ENCODE measurements at places on chromosomes 6 and 20.
A peak's percentile ranks its signal among the peaks of the same experiment; 100 is the strongest.

GRCh38 chr6:69456086-69456485 is 340.7 kb downstream of the LMBRD1 start:
- no peak for DNase-seq

DNA sequence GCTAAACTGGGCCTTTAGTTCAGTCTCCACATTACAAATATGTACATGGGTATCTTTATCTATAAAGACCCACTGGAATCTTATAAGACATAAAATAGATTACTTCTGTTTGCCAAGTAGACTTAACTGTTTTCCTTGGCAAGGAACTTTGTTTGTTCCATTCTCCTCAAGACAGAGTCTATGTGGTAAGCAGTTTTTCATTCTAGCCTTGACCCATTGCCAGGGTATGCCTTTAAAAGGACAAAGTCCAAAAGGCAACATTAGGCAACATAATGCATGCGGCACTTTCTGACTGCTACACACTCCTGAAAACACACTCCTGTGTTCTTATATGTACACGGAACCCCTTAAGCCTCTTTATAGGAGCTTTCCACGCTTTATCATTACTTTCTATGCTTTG is 20.4 kb downstream of the VNN1 start:
- no peak for DNase-seq

DNA sequence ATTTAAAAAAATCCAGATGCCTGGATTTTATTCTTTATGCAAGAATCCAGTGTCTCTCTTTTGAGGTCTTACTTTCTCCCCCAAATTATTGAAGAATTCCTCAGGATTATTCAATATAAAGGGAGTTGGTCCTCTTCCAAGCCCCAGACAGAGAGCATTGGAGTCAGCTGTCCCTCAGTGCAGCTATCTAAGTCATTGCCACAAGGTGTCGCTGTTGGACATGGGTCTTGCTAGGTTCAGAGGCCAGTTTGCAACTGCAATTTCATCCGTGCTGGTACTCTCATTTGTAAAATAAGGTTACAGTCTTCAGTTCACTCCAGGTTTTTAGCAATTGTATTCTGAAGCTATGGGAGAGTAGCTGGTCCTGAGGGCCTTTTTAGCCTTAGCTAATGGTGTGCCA is 27.8 kb downstream of the CCN2 start:
- DNase-seq: peak; percentile 23

DNA sequence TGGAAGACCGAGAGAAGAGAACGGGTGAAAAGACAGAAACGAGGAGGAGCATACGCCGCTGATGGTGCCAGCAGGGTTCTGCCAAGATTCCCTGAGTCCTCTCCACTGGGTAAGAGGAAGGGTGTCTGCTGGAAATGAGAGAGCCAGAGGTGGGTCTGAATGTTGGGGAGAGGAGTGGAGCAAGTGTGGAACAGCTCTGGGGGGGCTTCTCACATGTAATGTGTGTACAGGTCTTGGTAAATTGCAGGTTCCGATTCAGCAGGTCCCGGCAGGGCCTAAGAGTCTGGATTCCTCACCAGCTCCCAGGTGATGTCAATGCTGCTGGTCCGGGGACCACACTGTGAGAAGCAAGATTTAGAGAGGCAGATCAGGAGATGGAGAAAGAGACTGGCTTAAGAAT is 1.5 kb upstream of the EBF4 start:
- DNase-seq: no peak

- no peak for DNase-seq
These were observed 783 bp downstream of the LRRC73 start for GRCh38 chr6:43509142-43509983.

GRCh38 chr6:124551711-124552233 is 410.5 kb upstream of the RNF217 start:
- no peak for DNase-seq

- DNase-seq: no peak
These were observed 45.2 kb upstream of the BCLAF1 start for GRCh38 chr6:136334853-136335252.

DNA sequence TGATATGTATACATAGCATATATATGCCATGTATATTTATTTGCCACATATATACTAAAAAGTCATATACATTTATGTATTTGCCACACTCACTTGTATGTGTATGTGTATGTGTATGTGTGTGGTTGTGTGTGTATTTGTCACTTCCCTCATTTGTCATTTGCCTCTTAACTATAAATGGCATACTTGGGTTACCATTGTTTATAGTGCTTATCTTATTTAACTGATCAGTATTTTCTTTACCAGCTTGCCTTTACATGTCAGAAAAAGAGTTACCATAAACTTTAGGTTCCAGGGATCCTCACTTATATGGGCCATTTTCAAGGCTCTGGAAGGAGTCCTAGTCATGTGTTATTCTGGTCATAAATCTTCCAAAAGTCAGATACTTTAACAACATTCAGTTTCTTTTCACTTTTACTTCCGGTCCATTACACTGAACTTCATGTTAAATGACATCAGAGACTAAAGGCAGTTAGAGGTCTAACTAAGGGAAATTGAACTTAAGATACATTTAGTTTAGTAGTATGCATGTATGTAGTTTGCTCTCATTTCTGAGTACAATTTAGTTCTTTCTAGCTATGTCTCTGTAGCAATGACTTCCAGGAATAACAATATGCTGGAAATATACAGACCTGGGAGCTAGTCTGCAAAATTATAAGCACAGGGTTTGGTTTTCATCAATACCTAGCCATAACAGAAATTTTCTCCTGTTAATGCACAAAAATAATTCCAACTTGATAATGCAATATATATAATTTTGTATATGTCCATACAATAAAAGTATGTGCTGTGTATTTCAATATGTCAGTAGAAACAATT is 33.7 kb upstream of the HIVEP1 start:
- DNase-seq: peak; percentile 25

DNA sequence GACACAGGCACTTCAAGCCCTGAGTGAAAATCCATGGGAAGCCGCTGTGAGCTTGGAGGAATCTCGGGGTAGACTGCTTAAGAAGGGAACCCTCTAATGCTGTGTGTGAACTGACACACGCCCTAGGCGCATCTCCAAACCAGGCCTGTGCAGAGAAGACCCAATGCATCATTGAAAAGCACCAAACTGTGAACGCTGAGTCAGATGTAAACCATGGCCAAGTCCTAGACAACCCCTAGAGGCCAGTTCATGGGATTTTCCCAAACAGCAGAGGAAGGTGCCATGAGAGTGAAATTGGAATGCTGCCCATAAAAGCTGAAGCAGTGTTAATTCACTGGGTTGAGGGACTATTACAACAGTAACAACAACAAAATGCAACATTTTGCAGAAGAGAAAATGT is 296.5 kb downstream of the SMOC2 start:
- DNase-seq: no peak

DNA sequence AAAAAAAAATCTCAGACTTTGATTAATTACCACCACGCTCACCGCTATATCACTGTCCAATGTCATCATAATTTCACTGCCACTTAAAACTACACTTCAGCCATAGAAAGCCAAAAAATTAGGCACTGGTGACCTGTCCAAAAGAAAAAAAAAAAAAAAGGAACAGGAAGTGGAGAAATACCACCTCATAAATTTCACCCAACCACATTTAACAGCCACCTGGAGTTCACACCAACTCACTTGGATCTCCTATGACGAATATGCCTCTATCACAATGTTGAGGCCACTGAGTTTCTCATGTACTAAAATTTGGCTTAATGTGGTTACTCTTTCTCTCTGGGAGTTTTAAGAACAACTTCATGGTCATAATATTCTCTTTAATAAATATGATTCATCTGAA is 237.5 kb upstream of the RSPO3 start:
- no peak for DNase-seq

DNA sequence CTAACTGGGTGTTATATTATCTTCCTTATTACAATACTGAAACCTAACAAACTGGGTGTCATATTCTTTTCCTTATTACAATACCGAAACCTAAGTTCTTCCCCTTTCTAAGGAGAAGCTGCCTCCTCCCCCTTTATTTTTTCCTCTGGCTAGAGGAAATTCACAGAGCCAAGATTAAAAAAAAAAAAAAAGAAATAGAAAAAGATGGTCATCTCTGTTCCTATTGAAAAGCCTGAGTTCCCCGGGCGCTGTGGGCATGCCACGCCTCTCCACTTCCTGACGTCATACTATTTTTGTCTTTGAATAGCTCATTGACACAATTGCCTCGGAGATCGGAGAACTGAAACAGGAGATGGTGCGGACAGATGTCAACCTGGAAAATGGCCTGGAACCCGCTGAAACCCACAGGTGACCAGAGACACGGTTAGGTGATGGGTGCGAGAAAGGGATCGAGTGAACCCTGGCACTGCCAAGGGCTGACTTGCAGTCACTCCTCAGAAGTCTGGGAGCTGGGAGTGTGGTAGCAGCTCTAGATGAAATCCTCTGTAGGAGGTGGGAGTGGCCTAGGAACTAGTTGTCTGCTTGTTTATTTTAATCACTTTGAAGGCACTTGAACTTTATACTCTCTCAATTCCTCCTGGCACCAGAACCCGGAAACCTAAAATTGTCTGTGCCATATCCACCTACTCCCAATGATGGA is 82.2 kb upstream of the NAA20 start:
- DNase-seq: peak; percentile 51

GRCh38 chr6:154441995-154442310 is 68.5 kb downstream of the CNKSR3 start:
- DNase-seq: no peak

- DNase-seq: no peak
These were observed 255.8 kb upstream of the SASH1 start for GRCh38 chr6:148086843-148087242.

- DNase-seq: no peak
These were observed 4.6 kb upstream of the CGA start for GRCh38 chr6:87099472-87099871.

GRCh38 chr6:82836022-82836575 is 229.5 kb downstream of the UBE3D start:
- no peak for DNase-seq

DNA sequence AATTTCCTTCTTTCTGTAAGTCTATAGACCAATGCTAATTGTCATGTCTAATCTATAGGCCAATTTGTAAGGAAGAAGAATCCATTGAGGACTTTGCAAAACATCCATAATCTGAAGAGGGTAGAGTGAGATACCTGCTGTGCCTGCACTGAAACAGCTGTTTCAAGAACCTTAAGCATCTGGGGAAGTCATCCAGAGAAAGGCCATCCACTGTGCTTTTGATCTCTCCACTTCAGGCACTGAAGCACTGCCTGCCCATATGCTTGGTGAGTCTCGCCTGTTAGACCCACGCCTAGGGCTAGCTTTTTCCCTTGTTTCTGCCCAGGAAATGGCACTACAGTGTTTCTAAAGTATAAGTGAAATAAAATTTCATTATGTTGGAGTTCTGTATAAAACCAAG is 921.8 kb upstream of the EPHA7 start:
- DNase-seq: no peak

- no peak for DNase-seq
These were observed 12.9 kb downstream of the TRPC4AP start for GRCh38 chr20:35079472-35080347.

DNA sequence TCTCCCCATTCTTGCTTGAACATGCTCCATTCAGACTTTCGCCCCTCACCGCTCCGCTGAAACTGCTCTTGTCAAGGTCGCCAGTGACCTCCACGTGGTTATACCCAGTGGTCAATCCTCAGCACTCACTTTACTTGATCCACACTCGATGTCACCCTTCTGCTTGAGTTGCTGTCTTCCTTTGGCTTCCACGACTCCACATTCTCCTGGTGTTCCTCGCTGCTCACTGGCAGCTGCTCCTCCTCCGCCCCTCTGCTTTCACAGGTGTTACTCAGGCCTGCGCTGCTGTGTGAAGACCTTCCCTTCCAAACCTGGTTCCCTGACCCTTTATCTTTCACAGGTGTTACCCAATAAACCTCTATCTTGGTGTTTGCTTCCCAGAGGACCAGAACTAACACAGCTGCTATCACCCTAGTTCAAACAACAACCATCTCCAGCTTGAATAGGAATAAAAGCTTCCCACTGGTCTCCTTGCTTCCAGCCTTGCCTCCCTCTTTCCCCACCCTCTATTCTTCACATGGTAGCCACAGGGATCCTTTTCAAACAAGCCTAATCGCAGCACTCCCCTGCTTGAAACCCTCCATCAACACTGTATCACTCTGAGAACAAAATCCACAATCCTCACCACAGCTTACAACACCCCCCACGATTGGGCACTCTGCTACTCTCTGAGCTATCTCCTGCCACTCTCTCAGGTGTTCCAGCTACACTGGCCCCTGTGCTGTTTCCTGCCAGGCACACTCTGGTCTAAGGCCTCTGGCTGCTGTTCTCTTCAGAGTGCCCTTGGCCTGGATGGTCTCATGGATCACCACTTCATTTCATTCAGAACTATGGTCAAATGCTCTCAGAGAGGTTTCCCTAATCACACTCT is 10.7 kb downstream of the PPIL1 start:
- no peak for DNase-seq

GRCh38 chr6:137303441-137303840 is 84.3 kb upstream of the IFNGR1 start:
- no peak for DNase-seq

Measured in GM20000 (cell line).